NCI-H2081 treated with DMSO at 0.1 percent for 48 hours (cell line): ENCODE measurements at places on chromosomes 1 and 21.

GRCh38 chr1:117093091-117093534 is 28.4 kb downstream of the TRIM45 start:
- DNase-seq = no peak

DNA sequence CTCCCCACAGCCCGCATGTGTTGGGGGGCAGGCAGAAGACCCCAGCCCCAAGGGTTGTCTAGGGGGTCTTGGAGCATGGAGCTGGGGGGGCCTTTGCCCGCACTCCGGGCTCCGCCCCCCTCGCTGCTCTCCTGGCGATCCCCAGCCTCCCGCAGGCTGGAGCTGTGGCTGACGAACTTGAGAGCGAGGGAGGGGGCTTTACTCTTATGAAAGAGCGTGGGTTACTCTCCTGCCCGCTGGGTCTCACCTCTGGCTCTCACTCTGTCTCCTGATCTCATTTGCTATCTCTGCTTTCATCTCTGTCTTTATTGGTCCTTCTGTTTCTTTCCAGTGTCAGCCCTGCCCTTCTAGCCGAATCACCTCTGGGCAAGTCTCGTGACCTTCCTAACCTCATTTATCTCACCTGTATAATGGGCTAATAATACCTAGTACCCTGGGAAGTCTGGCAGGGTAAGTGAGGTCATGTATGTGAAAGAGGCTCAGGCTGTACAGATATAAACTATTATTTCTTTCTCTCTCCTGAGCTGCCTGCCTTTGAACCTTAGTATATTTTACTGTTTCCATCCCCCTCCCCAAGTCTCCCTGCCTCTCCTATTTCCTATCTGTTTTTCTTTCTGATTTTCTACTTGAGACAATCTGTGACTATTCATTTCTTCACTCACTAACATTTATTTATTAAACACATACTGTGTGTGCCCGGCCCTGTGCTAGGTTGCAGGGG is 731 bp downstream of the EFNA4 start:
- DNase-seq = no peak

DNA sequence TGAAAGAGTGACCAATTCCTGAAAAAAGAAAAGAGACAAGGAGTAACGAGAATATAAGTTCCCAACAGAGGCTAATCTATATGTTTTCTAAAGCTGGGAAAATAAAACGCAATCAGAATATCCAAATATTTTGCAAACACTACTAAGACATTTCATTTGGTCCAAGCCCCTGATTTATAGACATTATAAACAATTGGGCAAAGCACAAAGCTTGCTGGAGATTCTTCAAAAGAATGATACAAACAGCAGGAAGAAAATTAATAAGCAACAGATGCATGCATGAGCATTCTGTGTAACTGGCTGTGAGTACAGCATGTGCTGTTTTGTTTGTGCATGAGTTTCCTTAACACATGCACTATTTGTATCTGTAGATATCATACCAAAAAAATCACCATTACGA is 552.9 kb downstream of the LTN1 start:
- DNase-seq = no peak

- DNase-seq = no peak
Observed at GRCh38 chr1:14332158-14332557, 266.3 kb upstream of the KAZN start.

- DNase-seq = no peak
Observed at GRCh38 chr1:119000371-119001180, 12.4 kb upstream of the TBX15 start.

DNA sequence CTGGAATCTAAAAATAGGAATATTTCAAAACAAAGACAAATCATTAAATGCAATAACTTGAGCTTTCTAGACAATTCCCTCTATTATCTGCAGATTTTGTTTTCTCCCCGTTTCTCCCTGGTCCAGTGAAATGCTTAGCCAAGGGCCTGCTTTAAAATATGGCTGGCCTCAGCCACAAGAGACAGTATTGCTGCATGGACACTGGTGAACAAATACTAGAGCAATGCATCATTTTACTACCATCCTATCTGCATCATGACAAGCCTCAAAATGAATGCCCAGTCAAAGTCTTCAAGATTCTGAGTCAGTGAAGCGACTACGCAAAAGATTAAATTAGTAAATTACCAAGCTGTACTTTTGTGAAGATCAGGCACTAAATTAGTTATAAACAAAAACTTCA is 80.5 kb downstream of the ENAH start:
- DNase-seq = no peak

- DNase-seq = no peak
Observed at GRCh38 chr1:178341261-178341956, 155.4 kb downstream of the CLEC20A start.

GRCh38 chr1:9844106-9844505 is 20.3 kb upstream of the CLSTN1 start:
- no peak for DNase-seq

- DNase-seq = no peak
Observed at GRCh38 chr1:232728507-232729263, 76.5 kb upstream of the MAP10 start.

GRCh38 chr1:7253118-7253480 is 467.8 kb downstream of the CAMTA1 start:
- DNase-seq = no peak

DNA sequence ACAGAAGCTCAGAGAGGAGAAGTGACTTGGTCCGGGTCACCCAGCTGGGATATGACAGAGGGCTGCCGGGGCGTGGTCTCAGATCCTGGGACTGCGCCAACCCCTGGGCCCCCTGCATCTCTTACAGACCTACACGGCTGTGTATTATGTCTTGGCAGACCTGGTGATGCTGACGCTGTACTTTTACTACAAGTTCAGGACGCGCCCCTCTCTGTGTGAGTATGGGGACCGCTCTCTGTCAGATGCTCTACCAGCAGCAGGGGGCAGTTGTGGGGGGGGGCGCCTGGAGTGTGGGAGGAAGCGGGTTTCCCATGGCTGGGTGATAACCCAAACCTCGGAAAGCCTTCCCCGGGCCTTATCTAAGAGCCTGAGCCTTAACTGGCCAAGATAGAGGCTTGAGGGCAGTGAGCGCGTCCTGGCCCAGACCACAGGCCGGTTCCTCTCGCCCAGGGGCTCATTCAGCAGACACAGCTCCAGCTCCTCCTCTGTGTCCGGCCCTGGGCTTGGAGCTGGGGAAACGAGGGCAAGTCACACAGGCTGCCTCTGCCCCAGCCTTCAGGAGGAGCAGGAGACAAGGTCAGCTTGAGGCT is 13.3 kb downstream of the SLC66A1 start:
- DNase-seq = no peak

DNA sequence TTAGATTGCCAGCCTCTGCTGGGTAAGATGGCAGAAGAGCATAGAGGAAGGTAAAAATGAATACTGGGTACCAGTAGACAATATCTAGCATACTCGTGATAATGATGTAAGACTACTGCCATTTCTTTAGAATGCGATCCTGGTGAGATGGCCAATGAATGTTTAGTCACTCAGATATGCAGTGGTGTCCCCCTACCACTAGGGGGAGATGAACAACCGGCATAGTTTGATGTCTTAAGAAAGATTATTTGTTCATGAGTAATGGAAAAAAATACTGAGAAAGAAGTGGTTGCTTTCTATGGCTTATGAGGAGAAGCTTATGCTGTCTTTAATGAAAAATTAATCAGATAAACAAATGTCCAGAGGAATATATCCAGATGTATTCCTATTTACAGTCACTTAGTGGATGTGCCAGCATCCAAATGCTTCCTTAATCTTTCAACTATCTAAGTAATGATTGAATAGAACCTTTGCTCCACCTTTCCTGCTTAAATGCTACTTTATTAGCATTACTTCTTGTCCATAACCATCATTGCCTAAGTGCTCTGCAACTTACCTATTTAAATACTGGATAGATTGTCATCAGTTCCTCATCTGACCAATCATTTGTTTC is 256.6 kb downstream of the ST6GALNAC3 start:
- peak; percentile 18 for DNase-seq

DNA sequence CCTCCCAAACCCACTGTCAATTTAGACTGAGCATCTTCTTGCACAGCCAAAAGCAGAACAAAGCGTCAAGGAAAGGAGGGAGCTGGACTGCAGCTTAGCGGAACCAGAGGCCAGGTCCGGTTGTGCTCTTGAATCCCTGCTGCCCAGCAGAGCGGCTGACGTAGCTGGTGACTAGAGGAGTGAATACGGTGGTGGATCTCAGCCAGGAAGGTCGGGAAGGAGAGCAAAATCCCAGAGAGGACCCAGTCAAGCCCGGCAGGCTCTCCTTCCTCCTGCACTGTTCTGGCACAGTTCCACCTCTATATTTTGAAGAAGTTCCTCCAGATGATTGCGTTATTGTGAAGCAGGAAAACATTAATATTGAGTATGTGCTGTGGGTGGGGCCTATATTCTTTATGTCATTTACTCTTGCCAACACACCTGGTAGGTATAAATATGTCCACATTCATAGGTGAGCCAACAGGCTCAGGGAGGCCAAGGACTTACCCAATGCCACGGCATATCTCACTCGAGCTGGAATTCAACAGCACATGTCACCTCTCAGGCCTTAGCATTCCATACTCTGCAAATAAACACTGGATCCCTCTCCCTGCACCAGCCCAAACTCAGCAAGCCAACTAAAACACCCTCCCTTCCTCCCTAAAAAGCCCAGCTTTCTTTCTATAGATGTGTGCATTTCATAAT is 23.6 kb upstream of the ABCB10 start:
- no peak for DNase-seq

DNA sequence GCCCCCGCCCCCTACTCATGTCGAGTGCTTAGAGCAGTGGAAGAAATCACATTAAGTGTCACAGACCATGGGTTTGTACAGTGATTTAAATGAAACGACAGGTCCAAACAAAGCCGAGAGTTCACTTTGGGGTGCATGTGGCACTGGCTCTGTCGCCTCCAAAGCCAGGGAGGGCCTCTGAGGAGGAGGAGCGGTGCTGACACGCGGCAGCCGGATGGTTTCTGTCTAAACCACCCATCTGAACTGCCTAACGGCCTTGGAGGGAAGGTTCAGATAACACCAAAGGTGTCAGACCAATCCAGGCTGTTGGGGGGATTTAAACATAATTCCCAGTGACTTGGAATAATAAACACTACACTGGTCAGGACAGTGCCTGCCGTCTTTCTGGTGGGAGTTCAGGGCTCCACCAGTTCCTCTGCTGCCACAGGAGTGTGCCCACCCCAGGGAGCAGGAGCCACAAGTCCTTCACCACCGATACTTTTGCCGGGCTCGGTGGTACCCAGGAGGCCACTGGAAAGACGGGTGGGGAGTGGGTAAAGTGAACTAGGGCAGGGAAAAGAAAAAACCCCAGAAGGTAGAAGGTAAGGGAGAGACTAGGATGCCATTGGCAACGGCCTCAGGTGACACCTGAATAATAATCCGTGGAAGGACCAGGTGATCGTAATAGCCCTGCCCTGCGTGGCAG is 78.2 kb downstream of the SLC66A1 start:
- DNase-seq = no peak

- DNase-seq = no peak
Observed at GRCh38 chr1:20413136-20413775, 72.8 kb downstream of the CAMK2N1 start.

GRCh38 chr1:165772739-165773138 is 4.1 kb upstream of the TMCO1 start:
- DNase-seq = no peak

GRCh38 chr1:91450260-91450659 is 45.6 kb upstream of the HFM1 start:
- no peak for DNase-seq

DNA sequence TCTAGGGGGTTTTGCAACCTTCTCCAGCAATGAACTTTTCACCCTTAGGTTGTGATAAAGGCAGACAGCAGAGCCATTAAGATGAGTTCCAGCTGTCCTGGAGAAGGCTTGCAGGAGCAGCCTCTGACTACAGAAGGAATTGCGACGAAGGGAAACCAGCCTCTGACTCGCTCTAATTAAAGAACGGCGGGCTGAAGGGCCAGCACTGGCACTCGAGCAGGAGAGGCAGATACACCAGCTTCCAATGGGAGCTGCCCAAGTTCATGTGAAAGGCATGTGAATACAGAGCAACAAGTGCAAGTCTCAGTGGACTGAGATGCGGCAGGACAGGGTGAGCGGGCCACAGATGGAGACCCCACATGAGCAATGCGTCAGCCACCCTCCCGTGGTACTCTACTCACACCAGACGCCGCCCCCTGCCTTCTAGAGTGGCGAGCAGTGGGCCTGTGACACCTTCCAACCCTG is 15.7 kb downstream of the RCC2 start:
- DNase-seq = no peak

DNA sequence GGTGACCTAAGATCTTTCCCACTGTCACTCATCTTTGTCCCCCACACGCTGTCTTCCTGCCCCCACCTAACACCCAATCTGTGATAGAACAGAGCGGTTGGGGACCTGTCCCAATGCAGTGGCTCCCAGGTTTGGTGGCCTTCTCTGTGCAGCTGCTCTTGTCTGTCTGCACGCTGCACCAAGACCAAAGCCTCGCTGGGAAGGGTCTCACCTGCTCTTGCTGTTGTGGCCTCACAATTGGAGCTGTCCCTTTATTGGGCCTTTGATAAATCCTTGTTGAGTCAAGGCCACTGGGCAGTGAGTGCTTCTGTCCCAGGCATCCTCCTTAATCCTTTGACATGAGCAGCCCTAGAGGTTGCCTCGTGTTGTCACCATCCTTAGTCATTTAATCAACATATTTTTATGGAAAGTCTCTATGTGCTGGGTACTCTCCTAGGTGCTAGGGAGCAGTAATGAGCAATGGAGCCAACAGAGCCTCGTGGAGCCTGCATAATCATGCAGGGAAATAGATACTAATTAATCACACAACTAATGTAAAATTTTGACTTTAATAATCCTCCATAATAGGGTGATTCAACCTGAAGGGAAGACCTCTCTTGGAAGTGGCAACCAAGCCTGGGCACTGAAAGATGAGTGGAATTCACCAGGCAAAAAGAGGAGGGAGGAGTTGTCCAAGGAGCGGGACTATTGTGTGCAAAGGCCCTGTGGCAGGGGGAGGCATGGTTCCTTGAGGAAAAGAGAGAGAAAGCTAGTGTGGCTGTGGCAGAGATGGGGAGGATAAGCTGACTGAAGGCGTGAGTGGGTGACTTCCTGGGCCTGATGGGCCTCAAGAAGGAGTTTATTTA is 57.6 kb downstream of the MAN1C1 start:
- DNase-seq = no peak

- no peak for DNase-seq
Observed at GRCh38 chr1:117632269-117633067, 26.6 kb downstream of the TENT5C start.

DNA sequence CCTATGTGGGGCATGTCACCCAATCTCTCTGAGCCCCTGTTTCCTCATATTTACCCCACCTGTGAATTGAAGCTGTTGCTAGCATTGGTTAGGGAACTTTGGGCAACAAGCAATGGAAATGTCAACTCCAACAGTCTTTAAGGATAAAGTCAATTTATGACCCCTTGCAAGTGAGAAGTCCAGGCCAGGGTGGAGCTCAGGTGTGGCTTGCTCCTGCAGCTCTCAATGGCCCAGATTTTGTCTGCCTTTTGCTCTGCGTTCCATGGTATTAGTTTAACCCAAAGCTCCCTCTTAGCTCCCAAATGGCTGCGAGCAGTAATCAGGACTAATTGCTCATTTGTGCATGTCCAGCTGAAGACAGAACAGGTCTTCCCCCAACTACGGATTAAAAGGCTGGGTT is 70.4 kb upstream of the ABCG1 start:
- DNase-seq = no peak

GRCh38 chr1:4602462-4603294 is 51.7 kb upstream of the AJAP1 start:
- DNase-seq = no peak

- DNase-seq = no peak
Observed at GRCh38 chr1:73160759-73161158, 878.4 kb upstream of the NEGR1 start.
